Activated gamma-delta T cell treated with Interleukin-2 at 50 U/mL for 16 hours (primary cell): ENCODE measurements at places on chromosomes 5 and 9.

- no peak for DNase-seq
These were observed 4.5 kb downstream of the TYRP1 start for GRCh38 chr9:12697719-12698118.

- no peak for DNase-seq
These were observed 3.6 kb downstream of the SCAMP1 start for GRCh38 chr5:78364005-78364404.

- DNase-seq: no peak
These were observed 56.8 kb downstream of the NIPAL4 start for GRCh38 chr5:157516626-157517325.

- no peak for DNase-seq
These were observed 380.5 kb downstream of the RASEF start for GRCh38 chr9:82682431-82682830.

- no peak for DNase-seq
These were observed 73.8 kb downstream of the DAB2IP start for GRCh38 chr9:121725008-121725775.

GRCh38 chr9:82406456-82407085 is 418.0 kb downstream of the SPATA31D1 start:
- DNase-seq: no peak

- no peak for DNase-seq
These were observed 660.6 kb upstream of the CHD1 start for GRCh38 chr5:99589424-99589823.
